ENCODE measurements at places on chromosomes 2 and 18.

- no peak for DNase-seq
Observed at GRCh38 chr2:162574615-162575452, 230.9 kb downstream of the GCA start.

- DNase-seq: no peak
Observed at GRCh38 chr2:28976584-28976983, 4.5 kb upstream of the TOGARAM2 start.

GRCh38 chr2:171972329-171972982 lies 27.3 kb upstream of the METAP1D start:
- DNase-seq: no peak

DNA sequence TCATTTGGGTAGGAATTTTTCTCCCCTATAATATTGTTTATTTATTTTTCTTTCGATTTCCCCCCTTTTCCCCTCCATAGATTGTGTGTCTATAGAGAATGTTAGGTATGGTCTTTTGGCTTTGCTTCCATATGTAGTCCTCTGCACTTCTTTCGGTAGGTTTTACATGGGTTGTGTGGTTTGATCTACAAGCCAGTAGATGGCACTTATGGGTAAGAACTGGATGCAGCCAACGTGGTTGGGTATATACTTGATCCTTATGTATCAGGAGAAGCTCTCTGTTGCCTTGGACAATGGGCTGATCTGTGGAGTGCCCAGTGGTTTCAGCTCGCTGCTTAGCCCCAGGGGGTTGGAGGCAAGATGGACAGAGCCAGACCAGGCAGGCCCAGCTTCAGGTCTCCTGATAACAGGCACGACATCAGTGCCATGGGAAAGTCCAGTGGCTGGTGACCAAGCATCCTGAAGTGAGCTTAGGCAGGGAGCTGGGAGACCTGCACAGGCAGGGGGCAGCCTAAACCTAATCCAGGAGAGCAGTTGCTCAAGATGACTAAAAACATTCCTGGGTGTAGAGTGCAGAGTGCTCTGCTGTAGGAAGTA lies 488.3 kb downstream of the CCDC85A start:
- DNase-seq: no peak

DNA sequence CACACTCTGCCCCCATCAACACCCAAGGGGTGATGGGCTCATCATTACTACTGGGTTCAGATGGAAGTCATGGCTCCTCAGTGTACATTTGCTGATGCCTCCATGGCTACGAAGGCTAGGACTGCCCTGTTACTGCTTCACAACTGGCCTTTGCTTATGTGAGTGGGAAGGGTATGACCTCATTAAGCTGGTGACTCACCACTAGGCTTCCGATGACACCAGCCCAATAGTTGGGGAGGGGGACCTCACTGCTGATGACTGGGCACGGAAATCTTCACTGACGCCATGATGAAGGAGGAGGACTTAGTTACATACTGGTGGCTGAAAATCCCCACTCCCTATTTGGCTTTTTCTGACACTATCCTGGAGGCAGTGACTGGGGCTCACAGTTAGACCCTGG lies 263.2 kb downstream of the CMPK2 start:
- DNase-seq: no peak

DNA sequence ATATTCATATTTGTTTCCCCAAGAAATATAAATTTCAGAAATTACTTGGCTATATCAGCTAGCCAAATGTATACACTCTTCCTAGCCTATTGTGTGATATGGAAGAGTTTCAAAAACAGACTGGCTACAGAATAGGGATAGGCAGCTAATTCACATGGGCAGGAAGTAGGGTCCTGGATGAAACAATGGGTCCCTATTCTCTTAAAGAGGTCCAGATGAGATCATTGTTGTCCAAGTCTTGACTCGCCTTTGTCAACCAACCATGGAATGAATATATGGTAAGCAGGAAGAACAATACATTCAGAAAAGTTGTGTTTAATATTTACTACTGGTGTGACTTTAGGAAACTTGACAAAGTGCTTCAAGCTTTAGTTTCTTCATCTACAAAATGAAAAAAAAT lies 319.9 kb downstream of the NBAS start:
- no peak for DNase-seq
